Mesenteric fat pad (tissue), 1 donor: ENCODE measurements at places on chromosomes 4 and X.

DNA sequence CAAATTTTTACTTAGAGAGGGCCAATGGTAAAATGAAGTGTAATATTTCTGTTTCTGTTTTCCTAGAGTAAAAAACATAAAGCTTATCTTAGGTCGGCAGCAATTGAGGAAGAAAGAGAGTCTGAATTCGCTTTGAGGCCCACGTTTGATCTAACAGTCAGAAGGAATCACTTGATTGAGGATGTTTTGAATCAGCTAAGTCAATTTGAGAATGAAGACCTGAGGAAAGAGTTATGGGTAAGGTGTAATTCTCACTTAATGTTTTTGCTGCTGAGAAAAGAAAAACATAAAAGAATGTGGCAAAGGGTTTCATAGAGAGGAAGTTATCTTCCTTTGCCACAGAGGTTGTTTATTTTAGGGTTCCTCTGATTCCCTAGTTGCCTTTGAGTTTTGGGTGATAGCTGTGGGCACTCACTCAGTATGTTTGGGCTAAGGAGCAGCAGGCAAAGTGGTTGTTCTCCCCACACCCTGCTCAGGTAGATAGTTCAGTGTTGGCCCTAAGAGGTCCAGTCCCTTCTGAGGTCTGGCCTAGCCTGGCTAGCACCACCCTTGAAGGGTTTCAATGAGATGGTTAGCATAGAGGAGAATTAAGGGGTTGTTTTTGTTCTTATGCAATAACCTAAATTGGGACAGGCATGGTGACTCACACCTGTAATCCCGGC lies 32.3 kb downstream of the HERC5 start:
- no peak for DNase-seq

- DNase-seq = no peak
Observed at GRCh38 chrX:134682081-134682480, 23.8 kb upstream of the PLAC1 start.

GRCh38 chr4:133711817-133712216 lies 489.8 kb downstream of the PABPC4L start:
- DNase-seq = no peak

GRCh38 chr4:22385611-22386011 lies 130.3 kb downstream of the ADGRA3 start:
- no peak for DNase-seq

- no peak for DNase-seq
Observed at GRCh38 chr4:69999420-69999819, 3.7 kb downstream of the STATH start.

DNA sequence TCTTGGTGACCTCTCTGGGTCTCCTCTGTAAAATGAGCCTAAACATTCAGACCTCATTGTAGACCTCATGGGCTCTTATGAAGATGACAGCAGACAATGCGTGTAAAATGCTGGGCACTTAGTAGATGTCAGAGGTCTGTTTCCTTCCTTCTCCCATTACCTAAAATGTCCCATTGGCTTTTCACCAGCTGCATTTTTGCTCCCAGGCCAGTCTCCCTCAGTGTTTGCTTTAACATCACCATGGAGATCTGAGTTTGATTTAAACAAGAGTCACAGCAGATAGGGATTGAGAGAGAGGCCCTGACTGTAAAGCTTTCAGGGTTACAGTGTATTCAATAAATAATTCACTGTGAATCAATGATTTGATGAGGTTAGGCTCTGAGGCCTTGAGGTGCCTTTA lies 24.3 kb downstream of the PSAPL1 start:
- no peak for DNase-seq

- peak; percentile 87 for DNase-seq
Observed at GRCh38 chr4:8725071-8725841, 132.7 kb downstream of the CPZ start.

- DNase-seq = no peak
Observed at GRCh38 chrX:14398725-14399124, 130.6 kb upstream of the GLRA2 start.

- DNase-seq = no peak
Observed at GRCh38 chr4:102779204-102779603, 18.4 kb upstream of the MANBA start.

GRCh38 chr4:80878218-80878617 lies 152.3 kb upstream of the BMP3 start:
- no peak for DNase-seq

GRCh38 chr4:108651014-108651791 lies 804 bp downstream of the OSTC start:
- no peak for DNase-seq

GRCh38 chr4:12173496-12173895 lies 744.8 kb upstream of the HS3ST1 start:
- DNase-seq = no peak

DNA sequence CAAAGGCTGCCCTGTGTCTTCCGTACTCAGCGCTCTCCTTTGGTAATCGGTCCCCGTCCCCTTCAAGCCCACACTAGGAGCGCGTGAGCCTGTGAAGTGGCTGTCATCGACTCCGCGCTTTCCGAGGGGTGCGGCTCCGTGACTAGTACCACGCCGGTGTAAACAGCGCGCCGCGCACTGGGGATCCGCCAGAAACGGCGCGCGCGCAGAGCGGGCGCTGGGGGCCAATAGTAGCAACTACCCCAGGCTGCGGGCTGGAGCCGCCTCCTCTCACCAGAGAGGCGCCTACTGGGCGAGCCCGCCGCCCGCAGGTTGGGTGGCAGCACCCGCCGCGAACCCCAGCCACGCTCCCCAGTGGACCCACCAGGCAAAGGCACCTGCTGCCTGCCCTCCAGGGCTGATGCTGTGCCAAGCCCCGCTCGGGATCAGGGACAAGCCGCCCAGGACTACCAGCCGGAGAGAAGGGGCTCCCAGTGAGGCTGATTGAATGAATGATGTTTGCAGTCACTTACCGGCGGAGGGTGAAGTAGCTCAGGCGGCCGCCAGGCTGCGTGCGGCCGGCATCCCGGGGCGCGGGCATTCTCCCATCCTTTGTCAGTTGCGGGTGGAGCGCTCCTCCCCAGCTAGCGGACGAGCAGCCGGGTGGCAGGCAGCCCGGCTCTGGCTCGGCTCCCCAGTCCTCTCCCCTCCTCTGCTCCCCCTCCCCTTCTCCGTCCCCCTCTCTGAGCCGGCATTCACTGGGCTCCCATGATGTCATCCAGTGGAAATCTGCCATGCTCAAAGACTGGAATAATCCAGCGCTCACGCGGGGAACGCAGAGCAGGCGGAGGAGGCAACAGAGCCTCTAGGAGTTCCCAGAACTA lies 370.3 kb upstream of the SMIM31 start:
- no peak for DNase-seq

DNA sequence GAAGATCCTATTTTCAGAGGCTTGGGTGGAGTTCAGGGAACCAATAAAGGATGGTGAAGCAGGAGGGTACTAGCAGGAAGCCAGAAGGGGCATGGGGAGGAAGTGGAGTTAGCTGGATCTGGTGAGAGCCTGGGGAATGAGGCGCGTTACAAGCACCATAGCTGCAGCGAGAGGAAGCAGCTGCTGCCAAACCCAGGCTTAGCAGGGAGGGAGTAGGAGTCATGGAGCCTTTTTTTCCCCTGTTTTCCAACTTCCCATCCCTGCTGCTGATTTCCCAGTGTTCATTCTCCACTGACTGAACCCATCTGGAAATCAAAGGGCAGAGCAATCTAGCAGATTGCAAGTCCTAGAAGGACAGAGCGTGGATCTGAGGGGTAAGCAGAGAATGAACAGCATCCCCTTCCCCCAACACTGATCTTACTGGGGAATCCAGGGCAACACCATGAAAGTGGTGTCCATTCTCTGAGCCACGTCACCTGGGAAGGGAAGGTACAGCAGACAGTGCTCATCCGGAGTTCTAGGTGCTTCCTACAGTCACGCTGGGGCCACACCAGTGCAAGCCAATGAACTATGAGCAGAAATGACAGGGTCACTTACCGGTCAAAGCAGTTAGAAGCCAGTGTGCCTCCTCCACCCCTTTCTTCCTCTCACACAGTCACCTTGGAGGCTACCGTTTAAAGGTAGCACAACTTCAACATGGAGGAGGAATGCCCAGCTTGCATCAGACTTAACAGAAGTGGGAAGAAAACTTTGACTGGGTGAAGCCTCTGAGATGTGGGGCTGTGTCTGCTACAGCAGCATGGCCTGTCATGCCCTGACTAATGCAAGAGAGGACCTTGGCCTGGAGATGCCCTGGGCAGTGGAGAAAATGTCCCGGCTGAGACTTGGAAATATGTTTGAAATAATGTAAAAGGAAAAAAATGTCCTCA lies 36.7 kb downstream of the SMIM20 start:
- DNase-seq = no peak

- DNase-seq = no peak
Observed at GRCh38 chrX:105820247-105820646, 2.1 kb upstream of the NRK start.

- DNase-seq = no peak
Observed at GRCh38 chr4:69518538-69519198, 23.0 kb upstream of the UGT2B4 start.

- no peak for DNase-seq
Observed at GRCh38 chrX:19372547-19373331, 29.0 kb downstream of the PDHA1 start.

- no peak for DNase-seq
Observed at GRCh38 chrX:68193234-68193633, 240.1 kb downstream of the OPHN1 start.
